ENCODE measurements at places on chromosomes 7 and 10.

GRCh38 chr10:112295853-112296830 lies 12.9 kb downstream of the TECTB start:
- no peak for DNase-seq

GRCh38 chr10:111481261-111481826 lies 404.5 kb downstream of the ADRA2A start:
- DNase-seq = no peak

DNA sequence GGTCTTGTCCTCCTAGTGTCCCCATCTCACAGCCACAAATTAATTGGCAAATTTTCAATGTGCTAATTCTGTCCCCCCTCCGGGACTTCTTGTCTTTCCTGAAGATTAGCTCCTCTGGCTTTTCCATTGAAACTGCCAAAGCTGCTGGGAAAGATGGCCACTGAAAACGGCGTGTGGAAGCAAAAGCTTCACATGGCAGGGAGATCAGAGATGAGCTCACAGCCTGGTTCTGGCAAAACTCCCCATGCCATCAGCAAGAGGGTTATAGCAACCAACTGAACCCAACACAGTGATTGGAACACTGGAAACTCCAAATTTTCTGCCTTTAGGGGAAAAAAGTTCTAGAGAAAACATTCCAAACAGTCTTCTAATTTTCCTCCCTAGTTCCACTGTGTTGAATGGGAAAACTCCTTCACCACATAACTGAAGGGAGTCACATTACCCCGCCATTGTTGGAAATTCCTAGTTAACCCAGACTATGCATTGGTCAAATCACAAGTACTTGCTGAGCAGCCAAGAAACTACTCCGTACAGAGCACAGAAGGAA lies 37.0 kb downstream of the NRAP start:
- DNase-seq = no peak

GRCh38 chr10:12501324-12501723 lies 152.0 kb downstream of the CAMK1D start:
- DNase-seq = peak; percentile 37

DNA sequence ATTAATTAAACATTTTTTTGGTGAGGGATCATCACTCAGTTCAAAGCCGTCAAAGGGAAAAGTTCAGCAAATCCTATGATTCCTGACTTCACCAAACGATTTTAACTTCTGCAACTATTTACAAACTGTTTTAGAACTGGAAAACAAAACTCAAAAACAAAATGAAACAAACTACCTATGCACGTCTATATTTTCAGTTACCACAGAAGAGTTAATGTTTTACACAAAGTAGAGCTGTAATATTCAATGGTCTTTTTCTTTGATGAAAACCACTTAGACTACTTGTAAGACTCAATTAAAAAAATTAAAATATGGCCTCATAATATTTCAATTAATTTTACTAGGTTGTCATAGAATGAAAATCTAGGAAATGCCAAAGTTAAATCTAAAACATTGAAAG lies 131.5 kb downstream of the ATE1 start:
- no peak for DNase-seq

GRCh38 chr7:143973870-143974416 lies 19.3 kb downstream of the OR2F1 start:
- no peak for DNase-seq

GRCh38 chr7:116966601-116967000 lies 13.3 kb downstream of the ST7 start:
- no peak for DNase-seq

DNA sequence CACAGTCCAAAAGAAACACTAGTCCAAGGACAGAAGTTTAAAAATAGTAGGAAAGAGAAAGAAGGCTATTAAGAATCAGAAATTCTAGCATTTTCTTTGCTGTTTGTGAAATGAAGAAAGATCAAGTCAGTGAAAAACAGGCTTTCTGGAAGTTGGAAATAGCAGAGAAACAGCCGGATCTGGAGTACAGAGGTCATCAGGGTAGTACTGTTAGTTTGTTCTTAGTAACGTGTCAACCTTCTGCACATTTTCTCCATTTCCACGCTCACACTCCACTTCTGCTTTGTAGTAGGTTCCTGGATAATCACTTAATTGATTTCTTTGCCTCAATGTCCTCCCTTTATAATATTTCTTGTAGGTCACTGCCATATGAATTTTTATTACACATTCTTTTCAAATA lies 322.6 kb downstream of the PCLO start:
- no peak for DNase-seq

DNA sequence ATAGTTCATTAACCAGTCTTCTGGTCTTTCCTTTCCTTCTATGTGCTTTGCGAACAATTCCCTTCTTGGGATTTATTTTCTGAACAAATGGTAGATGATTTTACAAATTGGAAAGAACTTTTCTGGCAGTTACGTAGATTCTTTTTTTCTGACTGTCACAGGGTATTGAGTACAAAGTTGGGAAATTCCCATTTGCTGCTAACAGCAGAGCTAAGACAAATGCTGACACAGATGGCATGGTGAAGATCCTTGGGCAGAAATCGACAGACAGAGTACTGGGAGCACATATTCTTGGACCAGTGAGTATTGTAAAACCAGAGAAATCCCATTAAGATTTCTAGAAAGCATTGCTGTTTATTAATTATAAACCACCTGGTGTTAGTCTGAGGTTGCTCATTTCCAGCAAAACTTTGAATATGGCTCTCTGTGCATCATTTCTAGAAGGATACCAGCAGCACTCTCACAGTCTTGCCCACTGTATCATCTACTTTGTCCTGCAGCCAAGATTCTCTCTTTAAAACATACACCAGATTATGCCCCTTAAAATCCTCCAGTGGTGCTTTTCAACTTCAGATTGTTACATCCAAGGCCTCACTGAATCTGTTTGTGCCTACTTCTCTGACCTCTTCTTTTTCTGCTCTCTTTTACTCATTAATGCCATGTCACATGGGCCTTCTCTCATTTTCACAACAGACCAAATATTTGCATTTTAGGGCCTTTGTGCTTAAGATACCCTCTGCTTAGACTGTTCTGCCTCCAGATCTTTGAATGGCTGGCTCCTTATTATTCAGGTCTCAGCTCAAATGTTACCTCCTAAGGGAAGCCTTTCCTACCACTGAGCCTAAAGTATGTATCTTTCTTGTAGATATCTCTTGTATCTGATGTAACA lies 27.0 kb downstream of the DLD start:
- DNase-seq = no peak

DNA sequence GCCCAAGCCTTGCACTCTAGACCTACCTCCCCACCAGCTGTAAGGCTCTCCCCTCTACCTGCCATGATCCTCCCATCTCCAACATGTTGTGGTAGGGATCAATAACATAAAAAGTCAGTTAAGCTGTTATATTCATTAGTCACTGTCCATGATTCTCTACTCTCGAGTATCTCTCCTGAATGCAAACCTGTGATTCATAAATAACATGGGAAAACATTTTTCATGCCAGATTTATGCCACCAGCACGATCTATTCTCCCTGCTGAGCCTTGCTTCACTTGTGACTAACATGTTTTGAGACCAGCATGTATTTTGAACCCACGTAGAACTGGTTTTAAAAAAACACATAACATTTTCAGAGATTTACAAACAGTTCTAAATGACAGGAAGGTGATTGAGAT lies 30.3 kb downstream of the TMEM168 start:
- DNase-seq = no peak
